ENCODE measurements at places on chromosomes 4 and X.
A peak's percentile ranks its signal among the peaks of the same experiment; 100 is the strongest.

DNA sequence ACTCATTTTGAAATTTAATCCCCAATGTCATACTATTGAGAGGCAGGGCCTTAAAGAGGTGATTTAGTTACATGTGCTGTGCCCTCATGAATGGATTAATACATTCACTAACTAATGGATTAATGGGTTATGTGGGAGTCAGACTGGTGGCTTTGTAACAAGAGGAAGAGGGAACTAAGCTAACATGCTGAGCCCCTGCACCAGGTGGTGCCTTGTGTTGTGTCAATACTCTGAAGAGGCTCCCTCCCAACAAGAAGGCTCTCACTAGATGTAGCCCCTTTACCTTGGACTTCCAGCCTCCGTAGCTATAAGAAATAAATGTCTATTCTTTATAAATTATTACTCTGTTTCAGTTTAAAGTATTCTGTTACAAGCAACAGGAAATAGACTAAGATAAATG lies 411.9 kb upstream of the EMCN start:
- no peak for DNase-seq

- no peak for DNase-seq
These were observed 904.9 kb upstream of the AGA start for GRCh38 chr4:178347111-178347510.

GRCh38 chrX:41045960-41046567 lies 39.2 kb upstream of the USP9X start:
- DNase-seq, result peak; percentile 28

- no peak for DNase-seq
These were observed 347.2 kb downstream of the RPA4 start for GRCh38 chrX:97230948-97231347.

- DNase-seq, result no peak
These were observed 7.4 kb upstream of the HS3ST1 start for GRCh38 chr4:11436084-11436483.

- no peak for DNase-seq
These were observed 145.9 kb upstream of the GNPDA2 start for GRCh38 chr4:44872246-44872645.

DNA sequence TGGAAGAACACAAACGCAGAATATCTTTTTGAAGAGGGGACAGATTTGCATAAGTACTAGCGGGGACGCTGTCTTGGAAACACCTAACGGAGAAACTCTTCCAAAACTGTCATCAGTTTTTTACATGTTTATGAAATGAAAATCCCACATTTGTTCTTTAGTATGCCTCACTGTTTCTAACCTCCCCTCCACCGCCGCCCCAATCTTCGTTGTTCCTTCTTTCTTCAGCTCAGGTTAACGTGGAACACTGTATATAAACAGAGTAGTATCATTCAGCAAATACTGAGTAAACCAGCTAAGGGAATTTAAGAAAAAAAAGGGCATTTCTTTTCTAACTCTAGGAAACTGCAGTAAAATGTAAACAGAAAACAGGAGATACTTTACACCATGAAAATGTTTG lies 2345.6 kb downstream of the PCDH7 start:
- DNase-seq, result no peak

GRCh38 chr4:57184378-57185029 lies 74.3 kb upstream of the IGFBP7 start:
- DNase-seq, result no peak

- peak; percentile 1 for DNase-seq
These were observed 36.0 kb upstream of the CCNG2 start for GRCh38 chr4:77120886-77121508.

- peak; percentile 8 for DNase-seq
These were observed 7.1 kb downstream of the CCDC160 start for GRCh38 chrX:134244043-134244442.

DNA sequence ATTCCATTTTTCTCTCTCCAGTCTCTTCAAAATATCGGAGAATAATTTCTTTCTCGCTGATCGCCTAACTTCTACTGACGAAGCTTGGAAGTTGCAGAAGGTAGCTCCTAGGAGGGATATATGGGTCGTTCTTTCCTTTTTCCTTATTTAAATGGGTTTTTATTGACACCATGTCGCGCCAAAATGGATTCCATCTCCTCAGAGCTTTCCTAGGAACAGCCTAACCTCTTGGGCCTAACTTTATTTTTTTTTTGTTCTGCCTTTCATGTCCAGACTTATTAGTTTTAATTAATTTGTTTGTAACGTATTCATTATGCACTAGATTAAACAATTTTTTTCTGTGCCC lies 359.4 kb upstream of the ZCCHC13 start:
- DNase-seq, result no peak
